Stimulated activated CD4-positive, alpha-beta T cell treated with anti-CD3 and anti-CD28 coated beads, Interleukin-12 subunit alpha, Interleukin-12 subunit beta, amount 100 ng/mL, for 24 hours (primary cell): ENCODE measurements at places on chromosomes 3 and 15.

DNA sequence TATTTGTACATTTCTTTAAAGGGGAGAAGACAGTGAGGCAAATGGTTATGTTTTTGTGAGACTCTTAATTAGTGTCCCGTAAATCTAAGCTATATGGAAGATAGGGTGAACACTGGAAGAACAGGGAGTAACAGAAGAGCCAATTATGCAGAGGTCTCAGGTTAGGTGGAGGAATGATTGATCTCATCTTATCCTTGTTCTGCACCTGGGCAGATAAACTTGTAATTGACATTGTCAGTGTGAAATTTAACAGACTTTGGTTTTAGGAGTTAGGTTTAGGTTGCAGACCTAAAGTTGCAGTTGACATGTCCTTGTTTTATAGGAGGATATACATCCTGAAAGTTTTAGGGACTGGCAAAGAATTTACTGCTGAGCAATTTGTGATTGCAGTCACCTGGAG lies 3.1 kb upstream of the TWF2 start:
- no peak for DNase-seq

- DNase-seq = no peak
These were observed 12.1 kb downstream of the TBC1D2B start for GRCh38 chr15:78065284-78065872.

DNA sequence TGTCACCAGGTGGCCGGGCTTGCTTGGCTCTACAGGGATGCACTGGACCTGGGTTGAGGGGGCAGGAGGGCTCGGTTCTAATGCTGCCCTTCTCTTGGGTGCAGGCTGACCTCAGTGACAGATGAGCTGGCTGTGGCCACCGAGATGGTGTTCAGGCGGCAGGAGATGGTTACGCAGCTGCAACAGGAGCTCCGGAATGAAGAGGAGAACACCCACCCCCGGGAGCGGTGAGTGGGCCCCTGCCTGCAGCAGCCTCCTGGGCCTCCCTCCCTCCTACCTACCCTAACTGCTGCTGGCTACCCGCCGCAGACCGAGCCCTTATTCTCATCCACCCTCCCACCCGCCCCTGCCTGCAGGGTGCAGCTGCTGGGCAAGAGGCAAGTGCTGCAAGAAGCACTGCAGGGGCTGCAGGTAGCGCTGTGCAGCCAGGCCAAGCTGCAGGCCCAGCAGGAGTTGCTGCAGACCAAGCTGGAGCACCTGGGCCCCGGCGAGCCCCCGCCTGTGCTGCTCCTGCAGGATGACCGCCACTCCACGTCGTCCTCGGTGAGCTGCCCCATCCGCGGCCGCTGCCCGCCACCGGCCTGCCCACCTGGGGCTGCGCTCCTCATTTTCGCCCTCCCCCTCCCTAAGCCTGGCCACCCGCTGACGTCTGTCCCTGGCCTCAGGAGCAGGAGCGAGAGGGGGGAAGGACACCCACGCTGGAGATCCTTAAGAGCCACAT lies 5.6 kb downstream of the FES start:
- DNase-seq = no peak

DNA sequence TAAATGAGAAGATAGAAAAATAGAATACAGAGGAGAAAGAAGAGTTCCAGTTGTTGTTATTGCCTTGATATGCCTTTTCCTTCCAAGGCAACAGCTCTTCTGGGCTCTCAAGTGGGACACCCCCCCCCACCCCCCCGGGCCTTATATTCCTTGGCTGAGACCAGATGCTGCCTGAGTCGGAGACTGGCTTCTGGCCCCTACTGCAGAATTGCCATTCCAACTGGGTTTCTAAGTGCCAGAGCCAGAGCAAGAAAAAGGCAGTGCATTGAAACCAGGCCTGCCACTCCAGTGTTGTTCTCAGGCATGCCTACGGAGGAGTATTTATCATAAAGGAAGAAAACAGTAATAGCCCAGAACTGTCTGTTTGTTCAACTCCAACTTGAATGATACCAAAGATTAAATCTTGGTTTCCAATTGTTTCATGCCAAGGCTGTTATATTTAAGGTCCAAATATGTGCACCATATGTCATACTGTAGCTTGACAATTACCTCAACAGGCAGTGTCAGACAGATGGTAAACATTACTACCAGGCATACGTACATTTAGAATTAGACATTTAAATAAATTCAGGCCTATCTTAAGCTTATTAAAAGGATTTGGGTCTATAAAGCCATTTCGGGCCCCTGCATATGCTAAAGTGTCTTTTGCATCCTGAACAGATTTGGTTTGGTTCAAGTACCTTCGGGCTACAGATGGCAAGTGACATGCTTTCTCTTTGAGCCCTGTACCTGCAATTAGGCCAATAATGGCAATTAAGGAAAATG lies 209.9 kb upstream of the SEMA6D start:
- DNase-seq = no peak

DNA sequence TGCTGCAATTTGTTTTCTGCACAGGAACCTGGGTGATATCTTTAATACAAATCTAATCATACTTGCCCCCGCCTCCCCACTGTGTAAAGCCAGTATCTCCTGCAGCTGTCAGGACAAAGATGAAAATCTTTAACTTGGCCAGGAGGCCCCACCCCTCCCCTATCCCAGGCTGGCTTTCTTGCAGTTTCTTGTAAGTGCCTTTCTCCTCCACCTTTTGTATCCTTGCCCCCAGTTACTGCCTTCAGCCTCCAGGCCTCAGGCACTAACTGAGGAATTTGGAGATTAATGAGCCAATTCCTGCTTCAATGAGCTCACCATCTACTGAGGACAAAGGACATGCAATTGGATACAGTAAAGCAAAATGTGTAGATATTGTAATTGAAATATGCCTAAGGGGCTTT lies 6.5 kb downstream of the GCSAM start:
- no peak for DNase-seq

DNA sequence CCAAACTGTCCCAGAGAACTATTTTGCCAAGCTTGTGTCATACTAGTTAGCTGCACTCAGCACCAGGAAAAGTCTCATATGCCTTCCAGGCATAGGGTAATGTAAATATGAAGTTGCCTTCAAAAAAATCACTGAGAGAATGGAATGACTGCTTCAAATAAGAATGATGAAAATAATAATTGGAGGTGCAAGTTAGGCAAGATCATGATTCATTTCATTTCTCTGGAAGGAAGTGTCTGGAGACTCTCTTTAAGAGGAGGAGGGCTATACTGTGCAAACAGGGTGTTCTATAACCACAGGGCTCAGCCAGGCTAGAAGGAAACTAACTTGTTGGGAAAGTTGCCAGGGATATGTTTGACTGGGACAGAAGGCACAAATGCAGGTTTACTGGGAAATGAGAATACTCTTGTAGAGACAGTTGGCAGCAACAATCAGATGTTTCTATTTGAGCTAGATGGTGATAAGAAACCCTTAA lies 4.3 kb downstream of the SIDT1 start:
- no peak for DNase-seq

GRCh38 chr3:156516961-156517360 lies 38.0 kb downstream of the SSR3 start:
- no peak for DNase-seq

DNA sequence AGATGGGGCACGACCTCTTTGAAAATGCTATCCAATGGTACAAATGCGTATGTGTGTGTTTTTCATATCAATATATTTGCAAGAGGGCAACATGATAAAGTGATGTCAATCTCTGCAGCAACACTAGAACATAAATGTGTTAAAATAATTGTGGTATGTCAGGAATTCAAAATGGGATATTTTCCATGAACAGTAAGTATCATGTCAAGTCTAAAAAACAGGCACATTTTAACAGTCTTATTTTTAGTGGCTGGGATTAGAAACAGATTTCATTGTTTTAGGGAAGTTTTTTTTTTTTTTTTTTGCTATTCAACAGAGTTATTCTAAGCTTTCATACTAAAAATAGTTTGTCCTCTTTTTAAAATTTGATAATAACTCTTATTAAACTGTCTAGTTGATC lies 209.8 kb downstream of the GAP43 start:
- DNase-seq = no peak

- no peak for DNase-seq
These were observed 51.0 kb downstream of the NKIRAS1 start for GRCh38 chr3:23865595-23866396.
